ENCODE measurements at places on chromosomes 6 and 20.
A peak's percentile ranks its signal among the peaks of the same experiment; 100 is the strongest.

DNA sequence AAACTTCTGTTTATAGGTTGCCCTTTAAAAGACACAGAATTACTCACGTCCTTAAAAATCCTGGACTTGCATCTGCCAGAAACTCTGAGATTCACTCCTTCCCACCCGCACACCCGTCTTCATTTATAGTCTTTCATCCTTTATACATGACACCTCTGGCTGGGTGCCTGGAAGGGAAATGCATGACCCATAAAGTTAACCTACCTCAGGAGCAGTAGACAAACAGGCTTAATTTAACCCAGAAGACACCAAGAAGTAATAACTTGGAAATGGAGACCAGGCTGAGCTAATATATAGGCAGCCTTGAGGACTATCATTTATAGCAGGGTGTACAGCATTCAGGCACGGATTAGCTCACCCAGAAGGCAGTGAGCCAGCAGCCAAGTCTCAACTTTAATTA, 429.0 kb upstream of the NRSN1 start:
- DNase-seq: no peak

DNA sequence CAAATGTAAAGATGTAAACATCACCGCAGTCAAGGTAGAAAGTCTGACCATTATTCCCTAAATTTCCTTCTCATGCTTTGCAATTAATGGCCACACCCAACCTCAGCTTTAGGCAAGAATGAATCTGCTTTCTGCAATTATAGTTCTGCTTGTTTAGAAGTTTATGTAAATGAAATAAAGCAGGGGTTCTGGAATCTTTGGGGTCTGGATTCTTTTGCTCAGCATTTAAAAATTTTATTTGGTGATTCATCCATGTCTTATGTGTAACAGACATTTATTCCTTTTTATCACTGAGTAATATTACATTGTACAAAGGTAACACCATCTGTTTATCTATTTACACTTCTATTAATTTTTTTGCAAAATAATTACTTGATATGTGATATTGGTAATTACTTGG, 613.6 kb downstream of the UTRN start:
- no peak for DNase-seq

DNA sequence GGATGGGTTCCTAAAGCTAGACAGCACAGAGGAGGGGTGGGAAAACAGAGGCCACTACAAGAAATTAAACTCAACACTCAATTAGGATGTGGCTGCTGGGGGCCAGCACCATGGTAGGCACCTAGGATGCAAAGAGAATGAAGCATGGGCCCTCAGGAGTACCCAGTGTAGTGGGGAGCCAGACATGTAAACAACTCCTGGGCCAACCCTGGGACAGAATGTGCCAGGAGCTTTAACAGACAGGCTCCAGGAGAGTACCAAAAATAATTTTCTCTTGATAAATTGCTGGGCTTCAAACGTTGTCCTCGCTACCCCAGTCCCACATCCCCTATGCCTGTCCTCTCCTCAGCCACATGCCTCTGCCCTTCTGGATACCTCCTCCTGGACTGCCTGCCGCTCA, 1.7 kb downstream of the TMEM151B start:
- DNase-seq: no peak

- DNase-seq: no peak
Observed at GRCh38 chr6:134903448-134903847, 46.5 kb downstream of the ALDH8A1 start.

- no peak for DNase-seq
Observed at GRCh38 chr6:159953091-159953601, 15.7 kb upstream of the IGF2R start.

GRCh38 chr20:8190043-8190880, 58.2 kb downstream of the PLCB1 start:
- DNase-seq: no peak

- DNase-seq: peak; percentile 32
Observed at GRCh38 chr6:157020398-157020797, 243.2 kb downstream of the ARID1B start.

DNA sequence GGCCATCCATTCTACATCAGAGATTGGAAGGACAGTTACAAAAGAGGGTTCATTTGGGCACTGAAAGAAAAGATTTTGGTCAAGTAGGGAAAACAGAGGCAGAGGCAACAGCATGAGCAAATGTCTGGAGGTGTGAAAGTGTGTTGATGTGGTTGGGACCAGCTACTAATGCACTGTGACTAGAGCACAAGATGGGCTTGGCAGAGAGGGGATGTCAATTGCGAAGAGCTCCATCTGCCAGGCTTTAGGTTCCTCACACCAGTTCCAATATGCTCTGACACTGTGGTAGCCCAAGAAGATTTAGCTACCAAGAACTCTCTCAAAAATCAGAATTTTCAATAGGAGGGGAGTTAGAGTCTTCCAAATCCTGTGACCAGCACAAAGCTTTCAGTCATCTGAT, 42.1 kb downstream of the TRAF3IP2 start:
- no peak for DNase-seq

GRCh38 chr6:40715570-40716403, 128.6 kb upstream of the LRFN2 start:
- DNase-seq: peak; percentile 97

- DNase-seq: no peak
Observed at GRCh38 chr20:15699431-15700146, 873.7 kb downstream of the KIF16B start.

DNA sequence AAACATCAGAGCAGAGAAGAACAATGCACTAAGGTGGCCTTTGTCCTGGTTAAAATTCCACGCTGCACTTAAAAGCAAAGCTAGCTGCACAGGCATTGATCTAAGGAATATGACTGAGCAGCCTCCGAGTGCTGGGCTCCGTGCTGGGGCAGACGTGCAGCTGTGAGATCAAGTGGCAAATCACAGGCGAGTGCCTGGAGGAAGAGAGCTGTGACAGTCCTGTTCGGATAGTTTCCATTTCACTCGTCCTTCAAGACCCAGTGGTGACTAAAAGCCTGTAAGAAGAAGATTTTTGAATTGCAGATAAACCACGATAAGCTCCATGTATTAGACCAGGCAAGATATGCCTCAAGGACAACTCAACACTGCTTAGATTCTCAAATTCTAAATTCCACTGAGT, 247.9 kb downstream of the ANKRD60 start:
- DNase-seq: no peak

GRCh38 chr6:13307508-13307995, 20.8 kb downstream of the TBC1D7 start:
- DNase-seq: no peak

DNA sequence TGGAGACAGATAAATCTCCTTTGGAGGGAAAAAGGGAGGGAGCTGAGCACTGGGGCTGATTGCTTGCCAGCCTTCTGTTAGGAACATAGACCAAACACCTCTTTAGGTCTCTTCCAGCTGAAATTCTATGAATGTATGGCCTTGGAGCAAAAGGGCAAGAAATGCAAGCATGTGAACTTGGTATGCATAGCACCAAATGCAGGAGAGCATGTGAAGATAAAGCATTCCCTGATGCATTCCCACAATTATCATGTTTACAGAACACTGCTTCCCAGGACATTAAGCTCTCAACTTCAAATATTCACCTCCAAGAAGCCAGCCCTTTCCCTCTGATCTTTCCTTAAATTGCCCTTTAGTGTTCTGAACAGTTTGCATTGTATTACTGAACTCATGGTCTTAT, 15.6 kb downstream of the RIPOR2 start:
- DNase-seq: no peak

Measured in hematopoietic multipotent progenitor cell treated with erythropoietin and hydrocortisone succinate and interleukin-3 and kit ligand, for 15 days (in vitro differentiated cells).